Ovary (tissue), 10 donors: ENCODE measurements at places on chromosomes 6 and 20.

- no peak overlapping the region for H3K4me3 ChIP-seq
- no peak overlapping the region for H3K27ac ChIP-seq
- no peak for DNase-seq
- H3K4me1 ChIP-seq: no peaks in the 10 kb centered on the region
- no peaks in the 10 kb centered on the region for H3K27me3 ChIP-seq
These were observed 28.4 kb upstream of the BTN3A2 start for GRCh38 chr6:26336355-26337198.

- H3K4me1 ChIP-seq: no peaks in the 10 kb centered on the region
These were observed 508.4 kb downstream of the PKHD1 start for GRCh38 chr6:51578994-51579393.

- no peak overlapping the region for H3K27ac ChIP-seq
- H3K4me3 ChIP-seq: no peak overlapping the region
- no peaks in the 10 kb centered on the region for H3K27me3 ChIP-seq
- no peaks in the 10 kb centered on the region for H3K4me1 ChIP-seq
- DNase-seq: no peak
- H3K36me3 ChIP-seq: no peaks in the 10 kb centered on the region
These were observed 172.2 kb downstream of the TFAP2B start for GRCh38 chr6:50990750-50991446.

- H3K36me3 ChIP-seq: no peaks in the 10 kb centered on the region
- no peak for DNase-seq
- no peaks in the 10 kb centered on the region for H3K27me3 ChIP-seq
- H3K27ac ChIP-seq: no peak overlapping the region
- no peak overlapping the region for H3K4me3 ChIP-seq
- no peaks in the 10 kb centered on the region for H3K4me1 ChIP-seq
These were observed 43.8 kb upstream of the CST5 start for GRCh38 chr20:23923311-23923710.

DNA sequence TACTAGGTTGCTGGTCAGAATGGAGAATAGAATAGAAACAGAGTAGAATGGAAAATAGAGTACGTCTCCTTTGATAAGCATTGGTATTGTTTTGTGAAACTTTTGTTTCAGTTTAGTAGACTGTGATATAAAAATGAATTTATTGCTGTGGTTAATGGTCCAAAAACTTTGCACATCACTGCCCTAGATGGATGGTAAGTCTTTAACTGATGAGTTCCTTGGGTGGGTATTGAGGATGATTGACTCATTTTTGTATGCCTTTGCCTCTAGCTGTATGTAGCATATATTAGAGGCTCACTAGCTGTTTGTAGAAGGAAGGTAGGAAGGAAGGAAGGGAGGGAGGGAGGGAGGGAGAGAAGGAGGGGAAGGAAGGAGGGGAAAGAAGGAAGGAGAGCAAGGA lies 48.3 kb downstream of the ZDHHC14 start:
- H3K4me3 ChIP-seq: no peak overlapping the region
- no peak overlapping the region for H3K27ac ChIP-seq
